ENCODE measurements at places on chromosomes 16 and 17. TPM values are rescaled to one million over a fixed set of nuclear protein-coding genes. Genes with fewer than 3 reads are reported as not detected.

ZNF423 gene
- total RNA-seq, result 8.4 TPM

RHBDF1 gene
- 33.1 TPM for total RNA-seq

SYNGR2 gene
- 165 TPM for total RNA-seq

PRAC1 gene
- total RNA-seq, result not detected

YBX2 gene
- 1.3 TPM for total RNA-seq

C16orf54 gene
- total RNA-seq, result 4.9 TPM

CNGB1 gene
- total RNA-seq, result not detected

KRT10 gene
- total RNA-seq, result 47.9 TPM

SREBF1 gene
- 48.3 TPM for total RNA-seq

FOXL1 gene
- total RNA-seq, result 2.0 TPM

KRTAP1-5 gene
- not detected for total RNA-seq

STX1B gene
- 1.7 TPM for total RNA-seq

FNDC8 gene
- not detected for total RNA-seq
